ENCODE measurements at places on chromosomes 4 and X.

DNA sequence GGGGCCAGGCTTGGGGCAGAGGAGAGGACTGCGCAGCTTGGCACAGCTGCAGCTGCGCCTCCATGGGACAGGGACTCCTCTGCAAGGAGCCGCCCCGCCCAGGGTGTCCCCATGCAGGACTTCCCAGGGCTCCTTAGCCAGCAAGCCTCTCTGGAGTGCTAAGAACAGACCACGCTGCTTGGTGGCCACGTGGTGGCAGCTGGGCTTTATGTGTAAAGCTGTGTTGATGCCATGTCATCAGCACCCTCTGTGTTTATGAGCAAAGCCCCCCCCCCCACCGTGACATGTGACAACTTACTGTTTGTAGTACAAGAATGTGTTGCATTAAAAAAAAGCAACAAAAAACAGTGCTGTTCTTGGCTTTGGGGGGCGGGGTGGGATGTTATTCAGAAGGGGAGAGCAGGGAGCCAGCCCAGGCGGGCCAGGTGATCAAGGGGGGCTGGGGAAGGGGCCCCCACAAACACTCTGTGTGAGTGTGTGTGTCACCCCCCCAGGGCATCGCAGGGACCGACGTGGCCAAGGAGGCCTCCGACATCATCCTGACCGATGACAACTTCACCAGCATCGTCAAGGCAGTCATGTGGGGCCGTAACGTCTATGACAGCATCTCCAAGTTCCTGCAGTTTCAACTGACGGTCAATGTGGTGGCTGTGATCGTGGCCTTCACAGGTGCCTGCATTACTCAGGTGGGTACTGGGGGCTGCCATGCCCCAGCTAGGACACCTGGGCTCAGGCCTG, 40.3 kb downstream of the ATP2B3 start:
- DNase-seq, result no peak

DNA sequence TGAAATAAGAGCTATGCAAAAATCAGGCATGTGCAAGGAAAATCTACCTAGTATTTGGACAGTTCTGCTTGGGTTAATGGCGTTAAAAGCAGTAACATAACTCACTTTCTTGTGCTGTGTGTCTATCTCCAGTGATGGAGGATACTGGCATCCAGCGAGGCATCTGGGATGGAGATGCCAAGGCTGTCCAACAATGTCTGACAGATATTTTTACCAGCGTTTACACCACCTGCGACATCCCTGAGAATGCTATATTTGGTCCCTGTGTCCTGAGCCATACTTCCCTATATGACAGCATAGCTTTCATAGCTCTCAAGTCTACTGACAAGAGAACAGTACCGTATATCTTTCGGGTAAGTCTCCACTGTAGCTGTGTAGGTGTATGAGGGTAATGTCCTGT, 2.6 kb downstream of the PRDM8 start:
- DNase-seq, result no peak

DNA sequence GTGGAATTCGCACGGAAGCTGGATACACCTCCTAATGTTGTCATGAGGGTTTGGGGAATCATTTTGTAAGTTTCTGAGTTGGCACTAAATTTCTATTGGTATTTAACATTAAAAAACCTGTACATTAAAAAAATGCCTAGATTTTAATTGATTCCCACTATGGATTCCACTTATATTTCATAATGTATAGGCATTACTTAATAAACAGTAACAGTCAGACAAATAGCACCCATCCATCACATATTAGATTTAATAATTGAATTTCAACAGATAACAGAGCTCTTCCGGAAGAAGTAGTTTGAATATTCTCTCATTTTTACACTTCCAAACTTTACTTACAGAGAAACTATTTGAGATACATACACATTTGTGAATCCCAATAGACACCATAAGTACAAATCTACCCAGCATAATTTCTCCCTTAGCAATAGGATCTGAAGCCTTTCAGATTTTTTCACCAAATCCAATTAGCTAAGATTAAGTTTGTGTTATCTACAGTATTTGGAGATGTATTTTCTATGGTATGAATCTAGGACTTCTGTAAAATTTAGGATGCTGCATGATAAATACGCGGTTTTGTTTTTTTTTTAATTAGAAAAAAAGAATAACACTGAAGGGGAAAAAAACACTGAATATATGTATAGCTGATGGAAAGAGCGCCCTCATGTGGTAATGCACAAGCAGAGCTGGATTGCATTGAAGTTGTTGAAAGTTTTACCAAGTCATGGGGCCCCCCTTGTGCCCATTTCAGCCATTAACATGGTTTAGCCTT, 12.2 kb upstream of the ODAM start:
- peak; percentile 7 for DNase-seq

DNA sequence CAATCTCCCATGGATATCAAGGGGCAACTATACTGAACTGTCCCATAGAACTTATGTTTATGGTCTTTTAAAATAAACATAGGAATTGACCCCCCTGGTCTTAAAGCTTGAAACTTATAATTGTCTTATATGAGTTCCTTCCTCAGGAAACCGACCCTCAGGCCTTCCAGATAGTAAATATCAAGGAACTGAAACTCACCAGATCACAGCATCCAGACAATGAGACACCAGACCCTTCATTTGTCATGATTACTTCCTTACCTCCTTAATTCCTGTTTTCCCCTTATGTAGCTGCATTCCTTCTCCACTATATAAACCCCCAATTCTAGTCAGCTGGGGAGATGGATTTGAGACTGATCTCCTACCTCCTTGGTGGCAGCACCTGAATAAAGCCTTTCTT, 94.8 kb upstream of the GRPR start:
- DNase-seq, result no peak

- no peak for DNase-seq
Observed at GRCh38 chr4:150363721-150364688, 217.9 kb upstream of the MAB21L2 start.

- no peak for DNase-seq
Observed at GRCh38 chr4:108130955-108131354, 37.8 kb downstream of the LEF1 start.

DNA sequence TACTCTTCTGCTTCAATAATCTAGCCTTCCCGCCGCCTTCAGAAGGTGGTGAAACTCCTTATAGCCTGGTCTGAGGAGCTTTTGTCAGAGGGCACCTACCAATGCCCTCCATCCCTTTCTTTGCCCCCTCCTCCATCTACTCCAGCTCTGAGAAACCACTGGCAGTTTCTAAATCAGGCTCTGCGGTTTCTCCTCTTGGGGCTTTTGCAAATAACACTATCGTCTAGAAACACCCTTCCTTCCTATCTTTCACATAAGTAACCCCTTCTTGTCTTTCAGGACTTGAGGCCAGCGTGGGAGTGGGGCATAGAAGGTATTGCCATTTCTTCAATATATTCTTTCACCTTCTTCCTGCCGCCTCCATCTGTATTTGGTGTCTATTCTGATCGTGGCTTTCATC, 1.2 kb upstream of the EFHC2 start:
- DNase-seq, result no peak

- DNase-seq, result no peak
Observed at GRCh38 chr4:8157496-8157895, 1.1 kb downstream of the ABLIM2 start.

DNA sequence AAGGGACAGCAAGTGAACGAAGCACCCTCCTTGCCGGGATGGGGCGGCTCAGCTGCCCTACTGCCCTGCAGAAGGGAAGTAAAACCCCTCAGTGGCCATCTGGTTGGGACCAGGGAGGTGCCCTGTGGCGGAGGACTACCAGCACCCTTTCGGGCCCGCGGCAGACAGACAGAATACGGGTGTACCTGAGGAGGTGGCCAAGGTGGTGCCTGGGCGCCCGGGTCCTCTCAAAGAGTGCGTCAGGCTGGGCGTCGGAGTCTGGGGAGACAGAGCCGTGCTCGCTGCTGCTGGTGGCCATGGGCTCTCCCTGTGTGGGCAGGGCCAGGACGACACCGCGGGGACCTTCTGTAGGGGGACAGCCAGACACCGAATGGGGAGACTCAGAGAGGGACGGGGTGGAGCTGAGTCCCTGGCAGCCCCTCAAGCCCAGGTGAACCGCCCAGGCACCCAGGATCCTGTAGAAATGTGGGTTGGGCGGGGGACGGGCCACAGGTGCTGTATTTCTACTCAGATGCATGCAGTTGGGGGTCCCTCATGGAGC, 29.7 kb downstream of the PDHA1 start:
- no peak for DNase-seq

DNA sequence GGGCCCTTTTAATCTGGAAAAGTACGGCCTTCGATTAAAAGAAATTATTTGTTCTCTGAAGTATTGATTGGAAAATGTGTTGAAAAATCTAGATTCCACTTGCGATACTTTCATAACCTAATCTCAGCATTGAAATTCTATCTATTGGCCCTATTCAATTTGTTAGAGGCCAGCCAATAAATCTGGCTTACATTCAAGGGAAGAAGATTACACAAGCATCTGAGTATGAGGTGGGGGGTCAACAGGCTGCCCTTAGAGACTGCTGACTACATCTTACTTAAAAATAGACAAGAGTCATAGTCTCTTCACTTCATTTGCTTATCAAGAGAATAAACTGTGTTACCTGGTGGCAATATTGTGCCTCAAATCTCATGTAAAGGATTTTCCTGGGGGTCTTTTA, 248.0 kb upstream of the KCNIP4 start:
- DNase-seq, result no peak

DNA sequence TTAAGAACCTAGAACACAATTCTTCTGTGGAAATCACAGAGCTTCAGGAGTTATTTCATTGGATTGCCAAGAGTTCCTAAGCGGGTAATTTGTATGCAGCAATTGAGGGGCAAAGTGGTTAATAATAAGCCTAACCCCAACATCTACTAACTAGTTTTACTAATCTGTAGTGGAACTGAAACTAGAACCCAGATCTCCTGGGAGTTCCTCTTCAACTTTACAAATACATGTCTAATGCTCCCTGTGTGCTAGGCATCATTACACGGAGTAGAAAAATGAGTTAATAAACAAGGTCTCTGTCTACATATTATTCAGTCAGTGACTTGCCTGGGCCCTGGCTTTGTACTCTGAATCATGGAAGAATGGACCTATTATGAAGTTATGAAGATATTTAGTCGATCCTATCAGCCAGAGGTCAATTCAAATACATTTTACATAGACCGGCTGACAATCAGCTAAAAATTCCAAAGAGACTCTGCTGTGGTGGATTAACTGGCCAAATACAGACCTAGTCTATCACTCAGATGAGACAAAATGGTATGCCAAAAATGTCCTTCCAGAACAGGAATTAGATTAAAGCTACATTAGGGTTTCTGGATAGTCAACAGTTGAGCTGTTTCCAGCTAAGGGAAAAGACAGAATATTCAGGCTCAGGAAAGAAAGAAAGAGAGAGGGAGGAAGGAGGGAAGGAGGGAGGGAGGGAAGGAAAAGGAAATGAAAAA, 326.0 kb downstream of the FBXW7 start:
- no peak for DNase-seq

- no peak for DNase-seq
Observed at GRCh38 chrX:155819525-155819924, 61.6 kb upstream of the VAMP7 start.

- no peak for DNase-seq
Observed at GRCh38 chr4:150237110-150237872, 159.0 kb downstream of the DCLK2 start.

DNA sequence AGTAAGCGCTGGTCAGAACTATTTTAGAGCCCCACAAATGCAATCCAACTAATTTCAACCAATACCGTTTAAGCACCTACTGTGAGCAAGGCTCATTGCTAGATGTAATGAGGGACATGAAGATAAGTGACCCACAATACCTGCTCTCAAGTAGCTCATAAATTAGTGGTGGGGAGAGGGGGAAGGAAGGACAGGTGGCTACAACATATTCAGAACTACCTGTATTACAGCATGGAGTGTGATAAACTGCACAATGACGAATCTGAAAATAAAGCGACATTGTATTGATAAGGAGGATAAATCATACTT, 311.6 kb upstream of the DIAPH2 start:
- no peak for DNase-seq

DNA sequence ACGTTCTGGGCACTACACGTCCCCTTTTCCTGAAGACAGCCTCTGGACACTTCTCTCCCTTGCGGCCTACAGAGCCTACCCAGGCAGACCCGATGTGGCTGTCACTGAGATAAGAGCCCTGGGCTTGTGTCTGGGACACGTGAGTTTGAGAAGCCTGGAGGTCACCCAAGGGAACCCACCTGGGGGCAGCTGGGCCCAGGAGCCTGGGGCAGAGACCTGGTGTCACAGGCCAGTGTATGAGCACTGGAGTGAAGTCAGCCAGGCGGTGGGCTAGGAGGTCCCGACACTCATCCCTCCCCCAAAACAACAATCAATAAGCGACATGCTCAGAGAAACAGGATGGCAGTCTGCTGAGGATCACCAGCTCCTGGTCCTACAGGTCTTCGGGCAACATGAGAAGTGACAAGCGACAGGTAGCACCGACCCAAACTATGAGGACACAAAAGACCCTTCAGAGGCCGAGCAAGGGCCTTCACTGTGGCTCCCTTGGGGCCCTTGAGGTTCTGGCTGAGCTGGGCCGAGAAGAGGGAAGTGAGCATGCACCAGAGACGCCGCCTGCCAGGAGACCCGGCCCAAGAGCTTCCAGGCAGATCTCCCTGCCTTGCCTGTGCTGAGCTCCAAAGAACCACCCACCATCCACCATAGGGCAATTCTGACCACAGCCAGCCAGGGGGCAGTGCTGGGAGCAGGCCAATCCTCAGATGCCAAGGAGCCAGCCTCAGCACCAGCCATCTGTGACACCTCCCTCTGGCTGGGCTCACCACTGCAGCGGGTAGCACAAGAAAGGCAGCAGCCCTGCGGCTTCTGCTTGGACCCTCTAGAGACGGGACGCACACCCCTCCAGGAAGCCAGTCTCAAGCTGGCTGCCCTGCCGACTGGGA, 11.0 kb upstream of the DUSP9 start:
- peak; percentile 31 for DNase-seq

GRCh38 chr4:41538017-41538733, at the start of gene LIMCH1:
Gene LIMCH1, plus strand, starts transcription at chr4:41538157. Its CDS starts 67,839 bp downstream, at chr4:41605996.
- DNase-seq, result no peak

DNA sequence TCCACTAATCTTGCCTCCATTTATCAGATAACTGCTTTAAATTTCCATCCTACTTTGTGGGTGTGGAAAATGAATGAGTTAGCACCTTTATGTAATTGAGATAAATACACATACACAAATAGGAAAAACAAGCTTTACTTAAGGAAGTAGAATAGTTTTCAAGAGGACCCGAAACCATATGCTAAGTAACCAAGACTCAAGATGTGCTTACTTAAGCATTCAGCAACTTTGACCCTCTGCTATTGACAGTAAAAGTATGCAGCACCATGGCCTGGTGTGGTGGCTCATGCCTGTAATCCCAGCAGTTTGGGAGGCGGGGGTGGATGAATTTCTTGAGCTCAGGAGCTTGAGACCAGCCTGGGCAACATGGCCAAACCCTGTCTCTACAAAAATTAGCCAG, 29.9 kb downstream of the RNF175 start:
- DNase-seq, result no peak

DNA sequence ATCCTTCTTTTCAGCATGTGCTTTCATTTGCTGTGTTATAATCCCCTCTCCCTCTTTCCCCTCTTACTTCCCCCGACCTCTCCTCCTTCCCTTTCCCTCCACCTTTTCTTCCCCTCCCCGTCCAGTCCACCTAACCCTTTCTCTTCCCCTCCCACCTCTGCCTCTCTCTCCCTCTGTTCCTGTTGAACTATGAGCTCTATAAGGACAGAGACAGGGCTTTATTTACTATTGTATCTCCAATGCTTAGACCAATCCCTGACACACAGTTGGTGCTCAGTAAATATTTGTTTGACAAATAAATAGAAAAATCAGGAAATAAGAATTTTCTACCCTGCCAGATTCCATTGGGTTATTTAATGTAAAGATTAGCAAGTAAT, 60.8 kb downstream of the EGF start:
- no peak for DNase-seq

- DNase-seq, result no peak
Observed at GRCh38 chr4:104205116-104205515, 289.6 kb downstream of the CXXC4 start.

GRCh38 chr4:74934016-74934831, 1.3 kb downstream of the PARM1 start:
- DNase-seq, result peak; percentile 24
